CD4-positive, alpha-beta T cell treated with Interleukin-2 at 100 ng/mL for 4 hours (primary cell): ENCODE measurements at places on chromosomes 4 and X.

- DNase-seq: no peak
Observed at GRCh38 chrX:38273453-38273852, 52.8 kb upstream of the SRPX start.

DNA sequence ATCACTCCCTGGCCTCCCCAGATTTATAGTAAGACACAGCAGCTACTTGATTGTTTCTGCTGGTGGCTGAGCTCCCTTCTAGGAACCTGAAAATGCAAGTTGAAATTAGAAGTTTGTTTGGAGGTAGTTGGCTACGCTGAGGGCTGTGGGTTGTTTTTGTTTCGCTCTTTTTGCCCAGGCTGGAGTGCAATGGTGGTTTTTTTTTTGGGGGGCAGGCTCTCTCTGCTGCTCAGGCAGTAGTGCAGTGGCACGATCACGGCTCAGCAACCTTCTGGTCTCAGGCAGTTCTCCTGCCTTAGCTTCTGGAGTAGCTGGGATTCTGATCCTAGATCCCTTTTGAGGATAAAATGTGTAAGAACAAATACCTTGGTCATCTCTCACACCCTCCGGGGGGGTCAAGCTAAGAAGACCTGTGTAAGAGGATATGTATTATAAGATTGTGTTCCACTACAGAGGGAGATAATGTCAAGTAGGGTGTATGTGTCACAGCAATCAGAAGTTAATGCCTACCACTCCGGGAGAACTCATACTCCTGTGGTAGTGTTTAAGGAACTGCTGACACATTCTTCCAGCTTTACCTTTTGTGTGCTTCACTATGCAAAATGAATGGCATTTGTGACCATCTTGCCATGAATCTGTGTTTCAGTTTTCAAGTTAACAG, 9.7 kb downstream of the JADE1 start:
- no peak for DNase-seq

GRCh38 chrX:44274096-44274495, 69.4 kb downstream of the EFHC2 start:
- DNase-seq: no peak

DNA sequence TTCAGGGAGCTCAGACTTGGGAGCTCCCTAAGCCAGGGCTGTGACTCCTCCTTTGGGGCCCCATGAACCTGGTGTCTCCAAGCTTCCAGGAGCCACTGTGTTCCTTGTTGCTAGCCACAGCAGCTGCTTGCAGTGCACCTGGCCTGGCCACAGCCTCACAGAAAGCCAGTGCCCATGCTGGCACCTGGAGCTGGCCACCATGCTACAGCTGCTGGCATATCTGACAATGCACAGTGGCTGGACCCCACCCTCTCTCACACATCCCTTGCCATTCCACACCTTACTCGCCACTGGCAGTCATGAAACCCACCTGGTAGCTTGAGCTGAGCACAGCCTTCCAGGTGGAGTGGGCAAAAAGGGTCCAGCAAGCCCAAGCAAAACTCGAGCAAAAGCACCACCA, 441.7 kb downstream of the ARAP2 start:
- no peak for DNase-seq

- no peak for DNase-seq
Observed at GRCh38 chr4:52091801-52092200, 40.7 kb downstream of the SPATA18 start.

DNA sequence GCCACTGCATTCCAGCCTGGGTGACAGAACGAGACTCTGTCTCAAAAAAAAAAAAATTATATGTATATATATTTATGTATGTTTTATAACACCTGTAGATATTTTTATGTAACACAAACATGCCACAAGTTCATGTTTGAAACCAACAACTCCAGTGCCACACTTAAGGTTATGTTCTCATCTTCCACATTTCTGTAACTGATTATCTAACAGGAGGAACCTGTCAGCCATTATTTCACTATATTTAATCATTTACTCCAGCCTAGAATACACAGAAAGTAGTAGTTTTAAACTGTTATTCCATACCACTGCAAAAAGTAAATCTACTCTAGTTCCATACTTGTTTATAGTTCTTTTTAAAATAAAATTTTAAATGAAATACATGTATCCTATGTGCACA, 32.3 kb downstream of the MCUB start:
- no peak for DNase-seq
